Stimulated activated CD8-positive, alpha-beta memory T cell treated with anti-CD3 and anti-CD28 coated beads, Interleukin-7, amount 100 ng/mL, for 24 hours (primary cell): ENCODE measurements at places on chromosomes 4 and X.

DNA sequence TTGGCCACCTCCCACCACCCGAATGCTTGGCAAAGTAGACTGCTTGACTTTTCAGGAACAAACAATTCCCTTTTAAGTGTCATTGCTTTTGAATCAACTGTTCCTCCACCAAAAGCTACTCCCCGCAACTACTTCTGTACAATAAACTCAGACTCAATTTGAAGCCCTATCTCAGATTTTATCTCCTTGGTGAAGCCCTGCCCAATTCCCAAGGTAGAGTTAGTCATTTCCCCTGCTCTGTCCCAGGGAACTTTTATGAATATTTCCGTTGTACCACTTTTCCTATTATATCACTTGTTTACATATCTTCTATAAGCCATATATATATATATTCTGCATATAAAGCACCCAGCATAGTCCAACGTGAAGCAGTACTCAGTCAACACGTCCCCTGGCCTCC lies 102.8 kb downstream of the C4orf51 start:
- no peak for DNase-seq

DNA sequence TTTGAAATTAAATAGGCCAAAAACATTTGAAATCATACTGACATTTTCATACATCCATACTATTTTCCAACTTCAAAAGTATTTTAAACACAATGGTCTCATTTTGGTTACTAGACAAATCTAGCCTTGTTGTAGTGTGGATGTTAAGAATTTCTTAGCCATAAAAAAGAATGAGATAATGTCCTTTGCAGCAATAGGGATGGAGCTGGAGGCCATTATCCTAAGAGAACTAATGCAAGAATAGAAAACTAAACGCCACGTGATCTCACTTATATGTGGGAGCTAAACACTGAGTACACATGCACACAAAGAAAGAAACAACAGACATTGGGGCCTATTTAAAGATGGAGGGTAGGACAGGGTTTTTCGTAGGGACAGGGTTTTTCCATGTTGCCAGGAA lies 153.8 kb downstream of the CCSER1 start:
- no peak for DNase-seq

DNA sequence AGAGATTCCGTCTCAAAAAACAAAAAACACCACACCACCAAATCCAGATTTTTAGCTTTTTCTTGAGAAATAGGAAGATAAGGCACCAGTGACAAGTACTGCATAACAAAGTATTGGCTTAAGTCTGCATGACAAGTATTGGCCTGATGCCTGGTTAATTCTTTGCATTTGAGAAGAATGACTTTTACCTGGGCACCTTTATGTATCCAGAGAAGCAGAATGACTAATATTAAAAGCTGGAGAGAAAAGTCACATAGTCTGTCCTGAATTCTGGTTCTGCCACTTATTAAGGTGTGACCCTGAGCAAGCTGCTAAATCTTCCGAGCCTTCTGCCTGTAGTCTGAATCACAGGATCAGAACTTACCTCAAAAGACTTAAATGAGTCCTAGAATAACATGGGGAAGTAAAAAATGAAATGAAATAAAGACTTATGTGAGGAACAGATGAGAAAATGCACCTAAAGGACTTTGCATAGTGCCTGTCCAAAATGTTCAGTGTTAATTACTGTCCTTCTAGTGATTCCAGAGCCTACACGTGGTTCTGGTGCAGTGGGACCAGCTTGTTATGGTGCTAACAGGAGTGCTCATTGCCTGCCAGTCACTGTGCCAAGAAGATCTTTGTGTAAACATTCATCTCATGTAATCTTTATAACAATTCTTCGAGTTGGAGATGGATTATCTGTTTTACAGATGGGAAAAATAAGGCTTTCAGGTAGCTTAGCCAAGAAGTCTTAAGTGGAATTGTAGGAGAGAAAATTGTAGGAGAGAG lies 31.6 kb downstream of the UGDH start:
- DNase-seq: no peak

DNA sequence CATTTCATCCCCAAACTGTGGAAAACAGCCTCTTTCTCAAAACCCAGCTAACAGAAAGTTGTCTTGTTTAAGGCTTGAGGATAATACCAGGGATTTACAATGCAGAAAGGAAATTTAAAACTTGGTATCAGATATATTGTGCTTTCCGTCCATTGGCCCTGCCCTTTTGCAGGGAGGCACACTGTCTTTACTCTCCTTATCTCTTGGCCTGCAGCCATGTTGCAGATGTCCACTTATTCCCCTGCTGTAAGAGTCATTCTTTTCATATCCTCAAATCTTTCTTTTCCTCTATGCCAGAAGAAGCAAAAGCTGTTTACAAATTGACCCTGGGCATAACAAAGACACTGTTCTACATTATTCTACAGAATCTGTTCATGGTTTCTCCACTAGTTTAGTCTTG lies 75.6 kb upstream of the DYNLT3 start:
- no peak for DNase-seq

DNA sequence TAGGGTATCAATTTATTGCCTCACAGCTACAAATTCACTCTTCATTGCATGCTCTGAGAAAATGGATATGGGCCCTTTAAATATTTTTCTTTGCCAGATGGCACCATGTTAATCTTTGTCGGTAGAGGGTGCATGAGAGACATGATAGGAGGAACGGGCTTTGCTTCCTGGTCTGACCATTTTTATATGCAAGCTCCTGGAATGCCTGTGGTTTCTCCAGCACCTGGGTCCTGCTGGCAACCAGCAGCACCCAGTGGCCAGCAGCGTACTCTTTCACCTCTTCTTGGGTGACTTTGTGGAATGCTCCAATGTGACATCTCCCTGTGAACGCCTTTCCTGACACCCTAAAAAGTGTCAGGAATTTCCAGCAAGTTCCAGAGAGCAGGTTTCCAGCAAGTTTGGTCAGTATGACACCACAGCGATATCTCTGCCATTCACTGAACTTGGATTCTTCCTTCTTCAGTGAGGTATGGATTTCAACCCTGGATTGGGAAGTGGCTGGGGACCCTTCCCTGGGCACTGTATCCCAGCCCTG lies 140.3 kb upstream of the PGRMC2 start:
- no peak for DNase-seq

DNA sequence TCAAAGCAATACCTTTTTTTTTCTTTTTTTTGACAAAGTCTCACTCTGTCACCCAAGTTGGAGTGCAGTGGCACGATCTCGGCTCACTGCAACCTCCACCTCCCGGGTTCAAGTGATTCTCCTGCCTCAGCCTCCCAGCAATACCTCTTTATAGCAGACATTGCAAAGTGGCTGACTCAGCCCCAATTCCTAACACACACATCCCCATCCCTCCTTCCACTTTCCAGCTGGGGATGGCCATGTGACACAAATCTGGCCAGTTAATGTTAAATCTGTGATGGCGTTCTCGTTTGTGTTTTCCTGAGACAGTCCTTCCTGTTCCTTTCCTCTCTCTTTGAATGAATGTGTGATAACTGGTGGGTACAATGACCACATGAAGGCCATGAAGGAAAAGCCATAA lies 276.2 kb upstream of the KLF3 start:
- DNase-seq: no peak

GRCh38 chr4:89422441-89422990 lies 114.9 kb upstream of the GPRIN3 start:
- no peak for DNase-seq

- no peak for DNase-seq
Observed at GRCh38 chr4:150482581-150482980, 99.4 kb upstream of the MAB21L2 start.

GRCh38 chr4:97778174-97778573 lies 365.1 kb downstream of the STPG2 start:
- DNase-seq: no peak

GRCh38 chr4:110527156-110527555 lies 51.2 kb downstream of the ENPEP start:
- no peak for DNase-seq

DNA sequence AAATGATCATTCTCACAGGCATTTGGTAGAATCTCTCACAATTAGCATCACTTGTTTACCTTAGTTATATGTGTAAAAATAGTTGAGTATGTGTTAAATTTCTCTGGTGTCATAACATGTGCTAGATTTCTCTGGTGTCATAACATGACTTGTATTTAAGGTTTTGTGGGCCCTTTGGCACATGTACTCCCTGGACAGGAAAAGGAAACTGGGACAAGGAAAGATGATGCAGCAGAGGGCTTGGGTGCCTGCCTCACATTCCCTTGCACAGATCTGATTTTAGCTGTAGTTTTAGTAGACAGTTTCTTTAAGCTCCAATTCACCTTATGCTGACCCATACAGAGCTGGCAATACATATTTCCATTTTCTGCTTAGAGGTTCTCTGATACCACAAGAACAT lies 726.0 kb downstream of the C4orf33 start:
- DNase-seq: no peak

GRCh38 chrX:114787061-114787460 lies 203.2 kb downstream of the HTR2C start:
- DNase-seq: no peak

DNA sequence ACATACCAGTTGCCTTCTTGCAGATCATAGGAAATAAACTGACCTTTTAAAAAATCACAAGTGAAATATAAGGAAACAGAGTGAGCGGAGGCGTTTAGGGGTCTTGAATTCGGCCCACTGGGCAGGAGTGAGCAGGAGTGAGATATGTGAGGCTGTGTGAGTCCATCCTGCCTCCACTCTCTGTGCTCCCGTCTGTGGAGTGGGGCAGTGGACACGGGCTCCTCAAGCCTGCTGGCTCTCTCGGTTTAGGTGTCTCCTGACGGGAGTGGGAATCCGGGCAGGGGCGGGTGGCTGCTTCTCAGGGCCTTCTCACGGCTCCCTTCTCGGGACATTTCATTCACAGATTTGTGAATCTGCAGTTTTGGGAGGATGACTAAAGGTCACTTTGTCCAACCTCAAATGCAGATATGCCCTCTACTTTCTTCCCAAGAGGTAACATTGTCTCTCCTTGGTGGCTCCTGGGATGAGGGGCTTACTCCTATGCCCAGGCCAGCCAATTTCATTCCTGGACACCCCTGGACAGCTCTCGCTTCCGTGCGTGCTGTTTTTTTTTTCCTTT lies 27.6 kb downstream of the CYTL1 start:
- DNase-seq: no peak

DNA sequence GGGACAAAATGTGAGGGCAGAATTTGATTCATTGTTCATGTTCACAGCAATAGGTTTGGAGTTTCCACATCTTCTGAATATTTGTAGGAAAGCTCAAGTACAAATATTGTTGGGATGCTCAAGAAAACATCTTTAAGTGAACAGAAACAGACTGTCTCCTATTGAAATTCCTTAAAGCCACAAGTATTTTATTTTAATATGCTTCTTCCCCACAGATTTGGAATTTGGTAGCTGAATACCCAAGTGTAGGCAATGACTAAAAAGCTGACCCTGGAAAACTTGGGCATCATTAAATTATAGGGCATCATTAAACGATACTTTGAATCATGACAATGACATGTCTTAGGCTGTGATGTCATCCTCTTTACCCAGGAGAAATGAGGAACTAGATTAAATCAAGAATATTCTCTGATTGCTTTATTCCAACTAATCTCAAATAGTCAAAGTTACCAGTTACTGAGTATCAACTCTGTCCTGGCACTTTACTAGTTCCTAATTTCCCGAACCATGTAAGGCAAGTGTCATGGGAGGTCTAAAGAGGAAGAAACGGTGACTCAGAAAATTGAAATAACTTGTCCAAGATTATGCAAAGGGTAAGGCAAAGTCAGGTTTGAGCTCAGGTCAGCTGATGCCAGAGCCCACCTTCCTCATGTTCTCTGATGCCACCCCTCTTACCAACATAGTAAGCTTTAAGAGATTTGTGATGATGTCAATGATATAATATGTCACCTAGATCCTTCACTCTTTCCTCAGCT lies 223.1 kb upstream of the LEF1 start:
- no peak for DNase-seq

DNA sequence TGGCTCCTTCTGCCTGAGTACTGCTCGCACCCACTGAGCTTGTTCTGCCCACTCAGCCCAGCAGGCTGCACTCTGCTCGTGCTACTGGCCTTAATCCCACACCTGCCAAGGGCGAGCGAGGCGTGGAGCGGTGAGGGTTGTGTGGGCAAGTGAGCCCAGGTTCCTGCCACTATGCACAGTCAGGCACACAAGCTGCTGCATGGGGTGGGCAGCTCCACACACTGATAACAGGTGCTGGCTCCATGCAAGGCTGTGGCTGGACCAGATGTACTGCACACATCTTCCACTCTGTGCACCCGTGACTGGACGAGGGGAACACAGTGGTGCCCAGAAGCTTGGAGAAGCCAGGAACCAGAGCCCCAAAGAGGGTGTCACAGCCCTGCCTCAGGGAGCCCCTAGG lies 184.3 kb upstream of the NUDT6 start:
- DNase-seq: no peak
